A549 treated with Hydrocortisone at 1 μM for 4 hours (cell line): ENCODE measurements at places on chromosomes 4 and X. TPM values are rescaled to one million over a fixed set of nuclear protein-coding genes. Genes with fewer than 3 reads are reported as not detected.

The TRIM75 gene
- total RNA-seq = not detected in 5 replicates

The SYP gene
- total RNA-seq = 2.5 to 2.9 TPM (median 2.8 TPM) in 5 replicates

The MSANTD1 gene
- 0.09 to 0.21 TPM (median 0.15 TPM) in 5 replicates for total RNA-seq

The DUX4 gene
- not detected in 5 replicates for total RNA-seq

The GAGE12H gene
- total RNA-seq = not detected in 5 replicates

The PPP1R2C gene
- total RNA-seq = not detected in 5 replicates

The GIMD1 gene
- total RNA-seq = not detected in 5 replicates

The MYOZ2 gene
- not detected in 5 replicates for total RNA-seq

The NUDT11 gene
- 2.6 to 3.1 TPM (median 2.7 TPM) in 5 replicates for total RNA-seq

The GPR119 gene
- total RNA-seq = not detected in 5 replicates

The COQ2 gene
- 17.1 to 21.7 TPM (median 19.5 TPM) in 5 replicates for total RNA-seq

The HTN3 gene
- total RNA-seq = not detected in 5 replicates

The ZDHHC15 gene
- total RNA-seq = not detected in 5 replicates
